LHCN-M2 (cell line): ENCODE measurements at places on chromosomes 11 and 22. TPM values are rescaled to one million over a fixed set of nuclear protein-coding genes. Genes with fewer than 3 reads are reported as not detected.

DNA sequence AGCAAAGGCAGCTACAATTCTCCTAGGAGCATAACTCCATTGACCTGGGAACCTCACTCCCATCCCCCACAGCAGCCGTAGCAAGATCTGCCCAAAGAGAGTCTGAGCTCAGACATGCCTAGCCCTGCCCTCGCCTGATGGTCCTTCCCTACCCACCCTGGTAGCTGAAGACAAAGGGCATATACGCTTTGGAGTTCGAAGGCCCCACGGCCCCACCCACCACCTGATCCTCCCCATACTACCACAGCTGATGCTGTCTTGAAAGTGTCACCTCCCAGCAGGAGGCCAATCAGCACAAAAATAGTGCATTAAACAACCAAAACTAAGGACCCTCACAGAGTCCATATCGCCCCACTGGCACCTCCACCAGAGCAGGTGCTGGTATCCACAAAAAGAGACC, 22.6 kb upstream of the GNAZ start:
- DNase-seq = no peak

DNA sequence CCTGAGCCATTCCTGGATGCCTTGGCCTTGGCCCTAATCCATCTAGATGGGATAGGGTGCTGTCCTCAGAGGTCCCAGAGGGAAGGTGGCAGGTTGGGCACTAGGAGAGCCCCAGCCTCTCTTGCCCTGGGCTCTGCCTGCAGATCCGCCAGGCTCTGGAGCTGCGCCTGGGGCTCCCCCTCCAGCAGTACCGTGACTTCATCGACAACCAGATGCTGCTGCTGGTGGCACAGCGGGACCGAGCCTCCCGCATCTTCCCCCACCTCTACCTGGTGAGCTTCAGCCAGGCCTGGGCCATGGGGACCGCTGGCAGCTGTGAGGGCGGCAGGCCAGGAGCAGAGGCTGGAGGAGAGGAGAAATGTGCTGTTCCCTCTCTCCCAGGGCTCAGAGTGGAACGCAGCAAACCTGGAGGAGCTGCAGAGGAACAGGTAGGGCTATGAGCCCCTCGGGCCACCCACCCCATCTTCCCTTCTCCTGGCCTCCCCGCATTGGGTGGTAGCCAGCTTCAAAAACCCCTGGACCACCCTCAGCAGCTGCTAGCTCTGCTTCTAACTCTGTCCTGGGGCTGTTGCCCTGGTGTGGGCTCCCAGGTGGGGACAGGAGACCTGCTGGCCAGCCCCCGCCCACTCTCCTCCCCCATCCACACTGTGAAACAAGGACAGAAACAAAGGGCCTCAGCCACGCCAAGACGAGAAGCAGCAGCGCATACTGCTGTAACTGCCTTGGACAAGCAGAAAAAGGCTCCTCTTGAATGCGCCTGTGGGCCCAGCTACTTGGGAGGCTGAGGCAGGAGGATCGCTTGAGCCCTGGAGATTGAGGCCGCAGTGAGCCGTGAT, 4.9 kb downstream of the SSH3 start:
- no peak for DNase-seq

DNA sequence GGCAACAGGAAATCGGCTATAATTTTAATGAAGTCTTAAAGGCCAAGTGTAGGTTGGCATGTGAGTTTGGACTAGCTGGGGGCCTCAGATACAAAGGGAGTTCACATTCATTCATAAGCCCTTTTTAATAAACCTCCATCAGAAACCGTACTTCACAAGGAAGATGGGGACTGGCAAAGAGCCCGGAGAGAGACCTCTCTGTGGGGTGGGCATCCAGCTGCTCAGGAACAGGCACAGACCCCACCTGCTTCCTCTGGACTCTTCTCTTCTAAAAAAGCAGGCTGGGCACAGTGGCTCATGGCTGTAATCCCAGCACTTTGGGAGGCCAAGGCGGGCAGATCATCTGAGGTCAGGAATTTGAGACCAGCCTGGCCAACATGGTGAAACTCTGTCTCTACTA, 3.9 kb upstream of the ARFGAP3 start:
- no peak for DNase-seq

GRCh38 chr11:66934950-66935779, 23.0 kb downstream of the PC start:
- no peak for DNase-seq

GRCh38 chr22:32144496-32145274, 14.4 kb downstream of the C22orf42 start:
- DNase-seq = no peak

DNA sequence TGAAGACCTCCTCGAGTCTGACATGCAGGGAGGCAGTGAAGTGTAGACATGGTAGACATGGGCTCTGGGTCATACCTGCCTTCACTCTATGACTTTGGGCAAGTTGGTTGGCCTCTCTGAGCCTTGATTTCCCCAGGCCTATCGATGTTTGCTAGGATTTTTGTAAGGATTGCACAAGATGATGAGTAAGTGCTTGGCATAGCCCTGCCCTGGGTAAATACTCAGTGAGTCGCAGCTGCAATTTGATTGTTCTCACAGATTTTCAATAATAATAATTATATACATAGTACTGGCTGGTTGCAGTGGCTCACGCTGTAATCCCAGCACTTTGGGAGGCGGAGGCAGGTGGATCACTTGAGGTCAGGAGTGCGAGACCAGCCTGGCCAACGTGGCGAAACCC, 18.1 kb downstream of the MCM5 start:
- peak; percentile 34 for DNase-seq

DNA sequence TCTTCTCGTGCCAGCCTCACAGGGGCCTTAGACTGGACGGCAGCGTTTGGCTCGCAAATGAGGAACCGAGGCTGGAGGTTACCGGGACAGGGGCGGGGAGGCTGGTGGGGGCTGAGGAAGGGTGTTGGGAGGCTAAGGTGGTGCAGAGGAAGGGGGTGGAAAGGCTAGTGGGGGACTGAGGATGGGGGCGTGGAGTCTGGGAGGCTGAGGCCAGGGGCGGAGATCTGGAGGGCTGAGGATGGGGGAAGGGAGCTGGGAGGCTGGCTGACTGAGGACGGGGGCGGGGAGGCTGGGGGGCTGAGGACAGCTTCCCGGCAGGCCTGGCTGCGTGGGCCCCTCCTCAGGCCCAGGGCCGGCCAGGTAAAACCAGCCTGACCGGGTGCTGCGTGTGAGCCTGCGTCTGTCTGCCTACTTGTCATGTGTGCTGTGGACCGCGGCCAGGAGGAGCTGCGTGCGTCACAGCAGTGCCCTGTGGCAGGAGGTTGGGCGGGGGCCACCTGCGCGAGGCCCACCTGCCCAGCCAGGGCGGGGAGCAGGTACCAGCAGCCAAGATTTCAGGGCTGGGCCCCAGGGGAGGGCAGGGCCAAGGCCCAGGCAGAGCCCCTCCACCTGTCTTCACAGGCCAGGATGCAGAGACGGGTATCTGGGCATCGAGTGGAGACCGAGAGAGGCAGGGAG, 9.4 kb upstream of the PIM3 start:
- no peak for DNase-seq

DNA sequence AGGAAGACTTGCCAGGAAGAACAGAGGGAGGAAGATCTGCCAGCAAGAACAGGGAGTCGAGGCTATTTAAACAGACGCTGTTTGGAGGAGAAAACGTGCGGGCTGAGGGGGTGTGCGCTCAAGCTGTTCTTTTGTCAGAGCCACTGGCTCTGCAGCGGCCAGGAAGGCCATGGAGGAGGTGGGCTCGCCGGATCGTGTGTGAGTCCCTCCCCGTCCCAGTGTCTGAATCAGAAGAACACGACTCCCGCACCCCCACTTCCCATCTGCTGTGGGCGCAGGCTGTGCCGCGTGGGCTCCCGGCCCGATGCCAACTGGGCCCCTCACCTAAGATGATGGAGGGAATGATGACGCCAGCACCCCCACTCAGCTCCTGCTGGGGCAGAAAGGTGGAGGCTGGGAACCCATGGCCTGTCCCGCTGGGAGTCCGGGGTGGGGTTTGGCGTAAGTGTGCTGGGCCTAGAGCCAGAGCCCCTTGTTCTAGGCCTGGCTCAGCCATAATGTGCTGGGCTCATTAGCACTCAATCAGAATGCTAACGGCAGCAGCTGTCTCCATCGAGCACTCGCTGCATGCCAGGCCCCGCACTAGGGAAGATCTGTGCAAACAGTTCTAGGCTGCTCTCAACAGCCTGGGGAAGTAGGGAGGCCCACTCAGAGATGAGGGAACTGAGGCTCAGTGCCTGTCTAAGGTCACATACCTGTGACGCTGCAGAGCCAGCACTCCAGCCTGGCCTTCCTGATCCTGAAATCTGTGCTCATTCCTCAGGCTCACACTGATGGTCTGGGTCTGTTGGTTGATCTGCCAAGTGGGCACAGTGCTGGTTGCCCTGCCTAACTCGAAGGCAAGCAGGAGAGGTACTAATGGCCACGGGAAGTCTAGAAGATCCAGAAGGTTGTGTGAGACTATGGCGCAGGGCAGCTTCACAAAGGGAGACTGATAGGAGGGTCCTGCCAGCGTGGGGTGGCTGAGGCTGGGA, 11.5 kb downstream of the NPTXR start:
- no peak for DNase-seq

GRCh38 chr11:120073196-120073595, 64.7 kb downstream of the TRIM29 start:
- peak; percentile 26 for DNase-seq

- DNase-seq = no peak
Measured at GRCh38 chr11:43972366-43972765, 29.9 kb downstream of the C11orf96 start.

- peak; percentile 79 for DNase-seq
Measured at GRCh38 chr11:6618117-6619003, 862 bp downstream of the TPP1 start.

DNA sequence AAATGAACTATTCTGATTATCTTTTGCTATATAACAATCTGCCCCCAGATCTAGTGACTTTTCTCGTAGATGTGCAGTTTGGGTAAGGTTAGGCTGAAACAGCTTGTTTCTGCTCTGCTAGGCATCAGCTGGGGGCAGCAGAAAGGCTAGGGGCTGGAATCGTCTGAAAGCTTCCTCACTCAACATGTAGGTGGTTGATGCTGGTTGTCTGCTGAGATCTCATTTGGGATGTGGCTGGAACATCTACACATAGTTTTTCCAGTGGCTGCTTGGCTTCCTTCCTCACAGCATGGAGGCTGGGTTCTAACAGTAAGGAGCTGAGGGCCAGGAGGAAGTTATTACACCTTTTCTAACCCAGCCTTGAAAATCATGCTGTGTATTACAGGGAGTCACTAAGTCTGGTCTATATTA, 30.2 kb downstream of the USP47 start:
- no peak for DNase-seq

- DNase-seq = no peak
Measured at GRCh38 chr11:2114430-2115241, 24.6 kb downstream of the IGF2 start.

- DNase-seq = peak; percentile 55
Measured at GRCh38 chr11:66744485-66745355, 15.7 kb upstream of the SPTBN2 start.

DNA sequence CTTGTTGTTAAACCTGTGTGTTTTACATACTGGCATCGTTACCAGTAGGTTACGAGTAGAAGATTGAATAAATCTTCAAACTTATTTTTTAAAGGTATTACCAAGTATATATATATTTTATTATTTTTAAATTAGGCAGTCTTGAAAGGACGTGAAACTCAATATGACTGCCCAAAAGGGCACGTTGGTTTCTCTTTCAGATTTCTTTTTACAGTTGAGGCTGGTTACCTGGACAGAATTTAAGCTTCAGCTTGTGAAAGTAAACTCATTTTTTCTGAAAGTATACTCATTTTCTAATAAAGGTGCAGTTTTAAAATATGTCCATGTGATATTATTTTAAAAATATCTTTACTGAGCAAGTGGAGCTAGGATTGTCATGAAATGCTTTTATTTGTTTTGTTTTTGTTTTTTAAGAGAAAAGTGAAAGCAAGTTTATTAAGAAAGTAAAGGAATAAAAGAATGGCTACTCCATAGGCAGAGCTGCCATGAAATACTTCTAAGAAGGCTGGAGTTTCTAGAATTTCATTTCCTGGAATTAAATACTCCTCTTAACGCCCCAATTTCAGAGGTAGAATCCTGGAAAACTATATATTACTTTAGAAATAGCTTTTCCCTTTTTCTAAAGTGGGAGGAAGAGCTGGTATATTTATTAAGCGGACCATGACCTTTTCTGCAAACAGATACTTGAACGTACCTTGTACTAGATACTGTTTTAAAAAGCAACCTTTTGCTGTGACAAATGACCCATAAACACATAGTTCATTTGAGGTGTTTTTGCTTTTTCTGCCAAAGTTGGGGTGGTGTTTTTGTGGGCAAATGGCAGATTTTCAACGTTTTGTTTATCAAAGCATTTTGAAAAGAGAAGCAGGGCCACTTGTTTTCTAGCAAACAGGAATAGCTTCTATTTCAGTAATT, 1.9 kb downstream of the FBXO7 start:
- DNase-seq = no peak

GRCh38 chr22:28328756-28329155, 350.9 kb downstream of the TTC28 start:
- DNase-seq = no peak

- no peak for DNase-seq
Measured at GRCh38 chr11:39304586-39304985, 2154.9 kb downstream of the LRRC4C start.

DNA sequence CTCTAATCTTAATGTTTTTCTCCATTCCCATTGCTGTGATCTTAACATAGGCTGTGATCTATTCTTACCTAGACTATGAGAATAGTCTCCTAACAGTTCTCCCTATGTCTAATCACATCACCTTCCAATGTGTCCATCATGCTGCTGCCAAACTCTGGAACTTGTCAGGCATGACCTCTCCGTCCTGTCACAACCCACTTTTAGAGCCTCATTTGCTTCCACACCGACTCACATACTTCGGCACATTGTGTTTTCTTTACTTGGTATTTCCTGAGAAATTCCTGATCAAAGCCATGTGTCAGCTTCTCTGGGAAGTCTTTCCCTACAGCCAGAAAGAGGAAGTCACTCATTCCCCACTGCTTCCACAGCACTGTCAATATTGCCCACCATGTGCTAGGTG, 40.5 kb upstream of the BIRC3 start:
- DNase-seq = no peak

Gene ANO5
- not detected in 2 replicates for total RNA-seq

Gene CD248
- 0.06 TPM in 1 of 2 replicates, not detected in the other for total RNA-seq

Gene DNAJB7
- not detected in 2 replicates for total RNA-seq

Gene CNTF
- total RNA-seq = 1.3 and 2.6 TPM in 2 replicates

Gene ARFGAP3
- total RNA-seq = 76.7 and 87.1 TPM in 2 replicates

Gene MCHR1
- total RNA-seq = not detected in 2 replicates

Gene POU2AF1
- not detected in 2 replicates for total RNA-seq

Gene HPX
- 0.13 TPM in 1 of 2 replicates, not detected in the other for total RNA-seq

Gene MFRP
- not detected in 2 replicates for total RNA-seq
